Amniotic epithelial cell (primary cell): ENCODE measurements at places on chromosomes 2 and 18.

DNA sequence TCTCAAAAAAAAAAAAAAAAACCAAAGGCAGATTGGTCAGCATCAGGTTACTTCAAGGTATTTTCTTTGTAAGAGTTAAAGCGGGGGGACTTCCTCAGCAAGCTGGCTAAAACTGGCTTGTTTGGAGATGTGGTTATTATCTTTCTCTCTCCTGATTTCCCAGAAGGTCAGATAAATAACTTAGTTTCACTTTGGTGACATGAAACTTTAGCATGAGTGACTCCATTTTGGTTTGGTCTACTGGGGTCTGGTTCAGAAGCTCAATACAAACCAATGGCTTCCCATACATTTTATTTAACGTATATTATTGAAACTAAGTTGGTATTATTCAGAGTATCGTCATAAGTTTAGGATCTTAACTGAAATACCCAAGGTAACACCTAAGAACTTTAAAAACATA is 41.6 kb upstream of the AMMECR1L start:
- DNase-seq = no peak

- DNase-seq = no peak
These were observed 18.4 kb downstream of the MXD1 start for GRCh38 chr2:69933254-69933828.

- no peak for DNase-seq
These were observed 116.8 kb upstream of the FIGN start for GRCh38 chr2:163852616-163853015.

- DNase-seq = peak; percentile 95
These were observed 680.2 kb downstream of the NYAP2 start for GRCh38 chr2:226079671-226080181.

- DNase-seq = no peak
These were observed 23.6 kb upstream of the TMEFF2 start for GRCh38 chr2:192218377-192218776.

DNA sequence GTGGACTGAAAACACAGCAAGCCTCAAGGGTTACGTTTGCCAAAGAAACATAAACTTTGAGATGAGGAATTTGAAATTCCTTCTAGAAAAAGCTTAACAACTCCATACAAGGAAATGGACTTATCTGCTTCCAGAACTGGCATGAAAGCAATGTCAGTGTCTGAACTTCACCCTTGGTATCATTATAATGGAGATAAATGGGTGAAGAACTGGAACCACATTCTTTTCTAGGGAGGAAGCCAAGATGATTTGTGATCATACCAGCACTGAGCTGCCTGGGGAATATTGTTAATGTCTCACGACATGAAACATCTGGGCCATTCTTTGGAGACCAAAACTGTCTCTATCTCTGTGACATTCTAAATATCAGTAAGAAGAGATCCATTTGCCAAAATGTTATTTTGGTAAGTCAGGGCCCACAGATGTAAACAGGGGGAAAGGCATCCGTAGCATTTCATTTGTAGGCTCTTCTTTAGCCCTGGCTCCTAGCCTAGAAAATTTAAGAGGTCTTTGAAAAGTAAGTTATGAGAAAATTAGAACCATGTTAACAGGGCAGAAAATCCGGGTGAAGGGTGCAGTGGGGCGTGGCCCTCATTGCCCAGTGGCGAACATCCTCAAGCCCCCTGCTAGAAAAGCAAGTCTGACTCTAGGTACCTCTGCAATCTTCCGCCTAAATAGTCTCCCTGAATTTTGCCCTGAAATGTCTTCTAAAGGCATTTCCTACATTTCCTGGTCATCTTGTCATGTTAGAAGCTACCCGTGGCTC is 295.3 kb upstream of the EPAS1 start:
- DNase-seq = peak; percentile 85
